ENCODE measurements at places on chromosomes 1 and 21. TPM values are rescaled to one million over a fixed set of nuclear protein-coding genes. Genes with fewer than 3 reads are reported as not detected.

The WDR64 gene
- polyA plus RNA-seq, result 0.35 TPM

The FOXO6 gene
- polyA plus RNA-seq, result 2.2 TPM

The MYBPHL gene
- polyA plus RNA-seq, result 0.23 TPM

The S1PR1 gene
- polyA plus RNA-seq, result 16.4 TPM

The NIBAN1 gene
- polyA plus RNA-seq, result 4.5 TPM

The LAD1 gene
- 0.60 TPM for polyA plus RNA-seq

The TTC22 gene
- polyA plus RNA-seq, result 0.49 TPM

The HMCN1 gene
- 46.4 TPM for polyA plus RNA-seq

The LORICRIN gene
- polyA plus RNA-seq, result not detected

The FYB2 gene
- polyA plus RNA-seq, result 0.96 TPM

The PRELP gene
- polyA plus RNA-seq, result 8.7 TPM

The LY9 gene
- polyA plus RNA-seq, result 0.31 TPM

The ADAMTS1 gene
- polyA plus RNA-seq, result 91.9 TPM

The BGLAP gene
- polyA plus RNA-seq, result 2.2 TPM

The EXO5 gene
- polyA plus RNA-seq, result 12.3 TPM

The TSPAN1 gene
- 79.3 TPM for polyA plus RNA-seq

The SHISA4 gene
- 12.9 TPM for polyA plus RNA-seq

The HENMT1 gene
- polyA plus RNA-seq, result 16.9 TPM

The SPATA46 gene
- 3.8 TPM for polyA plus RNA-seq
